ENCODE measurements at places on chromosomes 1 and 21.

GRCh38 chr1:197972406-197972805, 55.2 kb downstream of the LHX9 start:
- DNase-seq: no peak

GRCh38 chr1:226939438-226940028, 561 bp upstream of the COQ8A start:
- peak; percentile 92 for DNase-seq

- DNase-seq: no peak
These were observed 3.2 kb upstream of the KLHDC8A start for GRCh38 chr1:205359771-205360565.

- DNase-seq: no peak
These were observed 2.1 kb downstream of the TIE1 start for GRCh38 chr1:43302721-43303470.

DNA sequence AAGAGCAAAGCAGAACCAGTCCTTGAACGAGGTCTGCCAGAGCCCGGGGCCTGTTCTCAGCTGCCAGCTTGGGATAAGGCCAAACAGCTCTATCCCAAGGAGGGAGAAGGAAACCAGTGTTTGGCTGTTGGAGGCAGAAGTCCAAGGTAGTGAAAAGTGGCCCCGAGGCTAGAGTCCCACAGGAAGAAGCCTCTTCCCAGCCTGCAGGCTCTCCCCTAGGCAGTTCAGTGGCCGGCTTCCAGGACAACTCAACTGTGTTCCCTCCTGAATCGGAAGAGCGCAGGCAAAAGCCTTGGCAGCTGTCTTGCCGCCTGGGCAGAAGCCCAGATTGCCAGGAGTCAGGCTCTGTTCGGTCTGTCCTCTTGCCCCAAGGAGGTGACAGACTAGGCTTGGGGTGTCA, 19.3 kb downstream of the QSOX1 start:
- DNase-seq: no peak

DNA sequence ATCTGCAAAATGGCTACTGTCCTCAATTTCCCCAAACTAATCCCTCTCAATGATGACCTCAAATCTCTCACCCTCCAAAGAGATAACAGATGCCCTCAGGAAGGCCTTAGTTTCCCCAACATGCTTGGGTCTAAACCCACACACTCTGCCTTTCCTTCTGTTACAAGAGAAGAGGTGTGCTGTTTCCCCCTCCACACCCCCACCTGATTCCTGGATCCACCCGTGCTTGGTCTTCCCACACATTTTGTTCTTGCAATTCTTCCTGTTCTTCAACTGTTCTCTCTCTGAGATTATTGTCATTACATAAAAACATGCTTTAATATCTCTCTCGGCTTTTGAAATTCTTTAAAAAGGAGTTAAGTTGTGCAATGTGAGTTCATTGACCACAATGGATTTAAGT, 5.7 kb upstream of the CBR3 start:
- DNase-seq: no peak

GRCh38 chr1:230189824-230190223, 122.8 kb downstream of the GALNT2 start:
- peak; percentile 80 for DNase-seq

DNA sequence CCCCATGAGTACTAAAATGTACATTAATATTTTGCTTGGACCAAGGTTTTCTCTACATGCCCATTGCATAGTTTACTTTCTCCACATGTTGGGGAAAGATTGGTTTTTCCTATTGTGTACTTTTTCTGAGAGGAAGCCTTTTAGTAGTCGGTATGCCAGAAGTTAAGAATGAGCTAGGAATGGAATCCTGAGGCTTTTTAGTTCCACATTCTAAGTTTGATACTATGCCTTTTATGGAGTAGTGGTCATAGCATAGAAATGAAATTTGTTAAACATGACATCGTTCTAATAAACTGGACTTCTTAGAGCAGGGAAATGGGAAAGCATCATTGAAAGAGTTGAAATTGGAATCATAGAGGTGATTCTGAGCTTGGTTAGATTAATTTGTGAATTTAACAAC, 64.3 kb downstream of the BCL9 start:
- DNase-seq: no peak

GRCh38 chr1:17198476-17199258, 6.3 kb upstream of the PADI1 start:
- DNase-seq: no peak

DNA sequence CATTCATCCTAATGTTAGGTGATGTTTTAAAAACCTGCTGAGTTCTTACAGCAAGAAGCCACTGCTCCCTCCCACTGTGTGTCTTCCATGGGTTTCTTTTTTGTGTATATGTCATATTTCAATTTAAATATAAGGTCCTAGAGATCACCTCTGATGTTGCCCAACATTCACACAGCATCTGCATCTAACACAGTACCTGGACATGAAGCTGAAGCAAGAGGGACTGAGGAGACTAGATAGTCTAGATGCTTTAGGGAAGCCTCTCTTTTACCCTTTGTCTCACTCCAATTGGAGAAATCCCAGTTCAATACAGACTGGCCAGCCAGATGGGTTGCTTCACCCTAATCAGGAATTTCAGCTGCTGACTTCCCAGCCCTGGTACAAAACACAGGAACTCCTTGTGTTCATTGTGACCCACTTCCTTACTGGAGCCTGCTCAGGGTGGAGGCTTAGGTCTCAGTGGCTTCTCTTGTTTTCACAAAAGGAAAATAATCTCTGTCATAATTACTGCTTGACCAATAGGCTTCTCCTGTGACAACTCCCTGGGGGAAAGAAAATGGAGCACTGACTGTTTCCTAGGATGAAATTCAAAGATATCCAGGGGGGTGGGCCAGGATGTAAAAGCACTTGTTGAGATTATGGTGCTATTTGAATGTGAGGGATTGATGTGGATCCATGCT, 17.3 kb downstream of the BTG2 start:
- DNase-seq: peak; percentile 59

DNA sequence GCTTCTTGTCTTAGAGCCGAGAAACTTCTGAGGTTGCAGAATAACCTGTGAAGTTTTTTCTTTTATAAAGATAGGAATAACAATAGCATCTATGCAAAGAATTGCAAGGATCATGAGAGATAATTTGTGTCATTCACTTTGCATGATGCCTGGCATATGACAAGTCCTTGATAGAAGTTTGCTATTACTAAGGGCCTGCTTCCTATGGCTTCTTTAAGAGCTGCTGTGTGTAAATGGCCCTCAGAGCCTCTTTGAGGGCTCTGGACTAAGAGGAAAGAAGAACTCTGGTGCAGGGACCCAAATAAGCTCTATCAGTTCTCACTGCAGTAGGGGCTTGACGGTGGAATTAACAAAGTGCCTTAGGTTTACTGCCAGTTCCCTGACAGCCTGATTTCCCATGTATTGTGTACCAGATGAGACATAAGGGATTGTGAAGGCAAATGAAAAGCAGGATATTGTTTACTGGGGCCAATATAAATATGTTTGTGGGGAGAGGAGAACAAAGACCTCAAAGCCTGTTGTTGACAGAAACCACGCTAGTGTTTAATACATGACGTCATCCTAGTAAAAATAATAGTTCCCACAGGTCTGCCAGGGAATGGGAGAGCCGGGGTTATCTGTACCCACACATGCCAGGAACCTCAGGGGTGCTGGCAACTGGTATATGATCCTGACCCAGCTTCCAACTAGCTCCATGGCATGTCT, 131.2 kb upstream of the UBE2U start:
- DNase-seq: peak; percentile 92

GRCh38 chr21:43645976-43646375, 13.3 kb downstream of the HSF2BP start:
- DNase-seq: no peak

- no peak for DNase-seq
These were observed 99.7 kb upstream of the WLS start for GRCh38 chr1:68332041-68332440.

Data from DMS53 (cell line).